RCC 7860 (cell line): ENCODE measurements at places on chromosomes 13 and 19.
A peak's percentile ranks its signal among the peaks of the same experiment; 100 is the strongest.

DNA sequence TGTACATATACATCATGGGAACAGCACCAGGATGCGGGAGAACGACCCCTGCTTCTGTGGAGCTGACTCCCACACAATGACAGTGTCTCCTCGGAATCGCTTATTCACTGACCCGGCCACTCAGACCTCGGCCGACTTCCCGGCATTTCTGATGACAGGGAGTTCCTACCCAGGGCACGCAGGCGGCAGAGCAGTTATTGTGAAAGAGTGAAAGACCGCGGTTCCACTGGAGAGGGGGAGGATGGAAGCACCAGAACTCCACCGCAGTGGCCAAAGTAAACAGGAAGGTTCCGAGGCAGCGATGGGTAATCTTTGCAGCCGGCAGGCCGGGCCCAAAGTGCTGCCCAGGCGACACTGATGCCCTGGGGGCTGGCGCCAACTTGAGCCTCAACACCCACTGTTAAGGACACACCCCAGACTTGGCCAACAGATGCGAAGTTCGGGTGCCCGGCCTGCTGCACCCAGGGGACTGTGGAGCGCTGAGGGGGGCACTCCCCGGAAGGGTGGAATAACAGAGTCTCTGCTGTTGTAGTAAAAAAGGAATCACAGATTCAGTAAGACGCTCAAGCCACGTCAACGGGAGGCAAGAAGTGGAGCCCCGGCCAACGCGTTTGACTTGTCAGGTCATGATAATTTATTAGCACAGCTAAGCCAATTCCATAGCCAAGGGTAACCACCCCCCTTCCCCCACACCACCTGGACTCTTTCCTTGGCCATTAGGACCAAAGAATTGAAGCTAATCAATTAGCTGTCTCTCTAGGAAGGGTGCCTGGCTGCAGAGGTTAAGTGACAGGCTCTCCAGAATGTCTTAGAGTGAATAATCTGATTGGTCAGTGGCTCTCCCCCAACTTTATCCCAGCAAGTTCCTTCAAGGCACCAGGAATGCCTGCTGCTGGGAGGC, 5.8 kb downstream of the MLLT1 start:
- peak; percentile 89 for DNase-seq

DNA sequence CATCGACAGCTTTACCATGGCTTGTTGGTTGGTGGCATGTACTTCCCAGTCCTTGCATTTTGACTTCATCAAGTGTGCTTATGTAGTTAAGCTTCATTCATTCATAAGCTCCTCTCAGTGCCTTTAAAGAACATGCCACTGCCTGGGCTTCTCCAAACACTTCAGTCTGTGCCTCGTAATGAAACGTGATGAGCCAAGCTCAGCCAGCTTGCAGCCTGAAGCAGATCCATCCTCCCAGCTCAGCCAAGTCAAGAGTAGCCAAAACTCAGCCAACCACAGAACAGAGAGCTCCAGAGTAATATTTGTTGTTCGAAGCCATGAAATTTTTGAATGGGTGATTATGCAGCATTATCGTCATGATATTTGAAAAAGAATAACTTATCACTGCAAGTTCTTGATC, 989.7 kb downstream of the EFNB2 start:
- no peak for DNase-seq

DNA sequence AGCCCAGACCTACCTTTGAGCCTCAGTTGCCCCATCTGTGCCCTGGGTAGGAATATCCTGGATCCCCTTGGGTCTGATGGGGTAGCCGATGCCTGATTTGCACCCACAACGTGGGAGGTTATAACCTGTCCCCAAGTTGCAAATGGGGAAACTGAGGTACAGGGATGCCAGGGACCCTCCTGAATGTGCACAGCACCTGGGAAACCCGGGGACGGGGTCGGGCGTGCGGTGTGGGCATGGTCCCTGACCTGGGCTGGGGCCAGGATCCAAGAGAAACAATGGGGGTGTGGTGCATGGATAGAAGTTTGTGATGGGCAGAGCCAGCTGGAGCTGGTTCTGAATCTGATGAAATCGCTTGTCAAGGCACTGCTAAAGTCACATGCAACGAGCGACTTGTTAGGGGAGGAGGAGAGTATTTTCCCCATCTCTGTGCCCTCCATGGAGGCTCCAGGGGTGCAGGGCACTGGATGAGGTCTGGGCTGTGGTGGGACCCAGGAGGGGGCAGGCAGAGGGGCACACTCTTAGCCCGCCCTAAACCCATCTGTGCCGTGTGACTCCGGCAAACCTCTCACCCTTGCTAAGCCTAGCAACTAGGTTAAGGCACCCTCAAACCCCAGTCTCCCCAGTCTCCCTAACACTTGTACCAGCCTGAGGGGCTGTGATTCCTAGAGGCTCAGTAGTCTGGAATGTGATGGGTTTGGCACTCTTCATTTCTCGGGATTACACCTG, 749 bp downstream of the GDF15 start:
- no peak for DNase-seq

DNA sequence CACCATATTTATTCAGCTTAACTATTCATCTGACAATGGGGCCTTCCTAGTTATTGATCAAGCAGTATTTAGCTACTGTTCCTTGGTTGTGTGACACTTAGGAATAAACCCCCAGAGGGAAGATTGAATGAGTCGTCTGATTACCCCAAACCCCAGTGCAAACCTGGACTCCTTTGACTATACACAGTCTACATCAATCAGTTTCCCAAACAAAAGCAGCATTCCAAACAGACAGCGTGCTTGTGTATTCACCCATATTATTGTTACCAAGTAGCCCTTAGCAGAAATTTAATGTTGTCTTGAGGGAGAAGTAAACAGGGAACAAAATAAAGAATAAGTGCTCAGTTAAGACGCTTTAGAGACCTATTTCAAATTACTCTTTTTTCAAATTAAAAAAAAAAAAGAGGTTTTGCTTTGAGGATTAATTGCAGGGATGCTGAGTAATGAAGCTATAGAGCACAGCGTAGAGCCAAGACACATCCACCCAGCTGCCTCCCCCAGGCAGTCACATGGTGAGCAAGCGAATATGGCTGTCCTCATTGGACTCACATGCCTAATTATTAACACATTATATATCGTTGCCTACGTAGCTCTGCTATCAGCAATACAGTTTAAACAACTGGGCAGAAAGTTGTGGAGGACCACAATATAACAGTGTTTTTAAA, 14.7 kb upstream of the B3GLCT start:
- DNase-seq = no peak
